ENCODE measurements at places on chromosomes 11 and 22. TPM values are rescaled to one million over a fixed set of nuclear protein-coding genes. Genes with fewer than 3 reads are reported as not detected.

SLC22A6 gene
- total RNA-seq = not detected

OR52W1 gene
- total RNA-seq = not detected

KRTAP5-1 gene
- not detected for total RNA-seq

CD3E gene
- total RNA-seq = not detected

HEPHL1 gene
- 0.11 TPM for total RNA-seq

BACE1 gene
- 23.5 TPM for total RNA-seq

CD3G gene
- total RNA-seq = 0.12 TPM

PLAAT5 gene
- not detected for total RNA-seq

ATP6V1E1 gene
- 168 TPM for total RNA-seq

NRGN gene
- total RNA-seq = 1.5 TPM

BIK gene
- not detected for total RNA-seq

MYO7A gene
- 0.12 TPM for total RNA-seq

PATE4 gene
- not detected for total RNA-seq

USP2 gene
- 1.00 TPM for total RNA-seq

CALCA gene
- not detected for total RNA-seq

SULT4A1 gene
- total RNA-seq = not detected
